ENCODE measurements at places on chromosomes 16 and 17. TPM values are rescaled to one million over a fixed set of nuclear protein-coding genes. Genes with fewer than 3 reads are reported as not detected.

DNA sequence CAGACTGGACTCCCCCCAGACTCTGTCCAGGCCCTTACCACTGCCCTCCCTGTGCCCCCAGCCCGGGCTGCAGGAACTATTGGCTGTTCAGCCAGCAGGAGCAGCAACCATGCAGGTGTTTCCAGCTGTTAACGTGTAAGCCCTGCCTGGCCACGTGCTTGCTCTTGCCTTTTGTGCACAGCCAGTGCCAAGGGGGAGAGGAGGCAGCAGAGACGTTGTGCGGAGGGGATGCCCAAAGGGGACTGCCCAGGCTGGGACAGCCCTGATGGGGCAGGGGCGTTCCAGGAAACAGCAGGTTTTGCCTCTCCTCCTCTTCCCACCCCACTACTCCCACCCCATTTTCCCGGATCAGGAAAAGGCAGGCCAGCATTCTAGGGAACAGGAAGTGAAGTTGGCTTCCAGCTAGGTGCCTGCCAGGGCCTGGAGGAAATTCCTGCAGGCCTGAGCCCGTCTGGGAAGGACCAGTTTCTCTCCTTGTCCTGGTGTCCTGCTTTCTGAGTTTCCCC, 16.7 kb upstream of the LASP1NB start:
- peaks cover 22% of the 10 kb centered on the region for H3K4me1 ChIP-seq
- DNase-seq = no peak
- no peak overlapping the region for H3K4me3 ChIP-seq
- no peaks in the 10 kb centered on the region for H3K27me3 ChIP-seq
- no peak overlapping the region for H3K27ac ChIP-seq
- H3K36me3 ChIP-seq = peaks cover 9% of the 10 kb centered on the region

GRCh38 chr16:12021578-12022253, 45.2 kb downstream of the SNX29 start:
- no peaks in the 10 kb centered on the region for H3K27me3 ChIP-seq
- DNase-seq = no peak
- no peaks in the 10 kb centered on the region for H3K36me3 ChIP-seq

DNA sequence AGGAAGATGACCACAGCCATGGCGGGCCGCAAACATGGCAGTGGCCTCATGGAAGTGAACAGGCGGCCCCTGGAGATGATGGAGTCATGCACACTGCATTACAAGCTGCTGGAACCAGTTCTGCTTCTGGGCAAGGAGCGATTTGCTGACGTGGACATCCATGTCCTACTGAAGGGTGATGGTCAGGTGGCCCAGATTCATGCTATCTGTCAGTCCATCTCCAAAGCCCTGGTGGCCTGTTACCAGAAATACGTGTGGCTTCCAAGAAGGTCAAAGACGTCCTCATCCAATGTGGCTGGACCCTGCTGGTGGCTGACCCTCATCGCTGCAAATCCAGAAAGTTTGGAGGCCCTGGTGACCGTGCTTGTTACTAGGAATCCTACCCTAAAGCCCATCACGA, 13.4 kb upstream of the WSB1 start:
- no peak overlapping the region for H3K27ac ChIP-seq
- no peak overlapping the region for H3K4me3 ChIP-seq
- no peaks in the 10 kb centered on the region for H3K36me3 ChIP-seq
- DNase-seq = no peak

- no peak overlapping the region for H3K4me3 ChIP-seq
- peaks cover 4% of the 10 kb centered on the region for H3K27me3 ChIP-seq
- DNase-seq = no peak
- H3K4me1 ChIP-seq = no peaks in the 10 kb centered on the region
- H3K36me3 ChIP-seq = no peaks in the 10 kb centered on the region
Measured at GRCh38 chr16:20084624-20085226, 11.0 kb upstream of the GPR139 start.

- DNase-seq = peak; percentile 32
- H3K4me1 ChIP-seq = no peaks in the 10 kb centered on the region
- H3K27ac ChIP-seq = no peak overlapping the region
- no peaks in the 10 kb centered on the region for H3K36me3 ChIP-seq
Measured at GRCh38 chr17:52383493-52384100, 225.1 kb upstream of the CA10 start.

TXNDC17 gene
- total RNA-seq = 46.2 TPM

CCL17 gene
- total RNA-seq = 7.4 TPM
